Left cardiac atrium (tissue), 4 donors: ENCODE measurements at places on chromosomes 6 and 20. TPM values are rescaled to one million over a fixed set of nuclear protein-coding genes. Genes with fewer than 3 reads are reported as not detected.
A peak's percentile ranks its signal among the peaks of the same experiment; 100 is the strongest.

NRSN1 gene
- not detected for total RNA-seq

HCK gene
- 14.1 TPM for total RNA-seq

SYNDIG1 gene
- 16.7 TPM for total RNA-seq

SIRPD gene
- total RNA-seq, result not detected

DNAJC5 gene
- total RNA-seq, result 53.4 TPM

RNF182 gene
- total RNA-seq, result 0.21 TPM

TP53TG5 gene
- 0.68 TPM for total RNA-seq

DNA sequence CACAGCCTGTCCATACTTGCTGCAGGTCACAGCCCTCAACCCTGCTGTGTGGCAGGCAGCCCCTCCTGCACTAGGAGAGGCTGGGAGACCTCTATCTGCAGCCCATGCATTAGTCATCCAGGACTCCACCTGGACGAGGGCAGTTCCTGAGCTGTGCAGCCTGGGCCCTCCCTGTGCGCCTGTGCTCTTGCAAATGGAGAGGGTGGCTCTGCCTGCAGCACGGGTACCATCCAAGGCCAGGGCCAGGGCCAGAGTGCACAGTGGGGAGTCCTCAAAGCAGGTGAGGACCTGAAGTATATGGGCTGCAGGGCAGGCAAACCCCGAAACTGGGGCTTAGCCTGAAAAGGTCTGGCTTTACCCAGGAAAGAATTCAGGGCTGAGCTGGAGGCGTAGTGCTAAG, 89.8 kb upstream of the PHACTR3 start:
- no peak for DNase-seq

DNA sequence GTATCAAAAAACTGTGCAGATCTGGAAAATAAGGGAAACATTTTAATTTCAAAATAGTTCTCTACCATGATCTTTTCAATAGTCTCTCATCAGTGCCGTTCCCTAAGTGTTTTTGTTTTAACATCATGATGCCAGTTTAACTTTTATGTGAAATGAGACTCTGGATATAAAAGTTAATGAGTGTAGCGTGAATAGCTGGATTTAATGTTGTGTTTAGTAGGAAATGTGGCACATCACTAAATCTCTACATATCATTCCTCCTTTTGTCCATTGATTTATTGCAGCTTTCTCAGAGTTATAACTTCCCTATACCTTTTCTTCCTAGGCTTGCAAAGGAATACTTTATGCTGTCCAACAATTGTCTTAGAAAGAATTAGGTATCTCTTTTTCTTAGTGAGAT, 81.4 kb upstream of the SCGN start:
- no peak for DNase-seq

DNA sequence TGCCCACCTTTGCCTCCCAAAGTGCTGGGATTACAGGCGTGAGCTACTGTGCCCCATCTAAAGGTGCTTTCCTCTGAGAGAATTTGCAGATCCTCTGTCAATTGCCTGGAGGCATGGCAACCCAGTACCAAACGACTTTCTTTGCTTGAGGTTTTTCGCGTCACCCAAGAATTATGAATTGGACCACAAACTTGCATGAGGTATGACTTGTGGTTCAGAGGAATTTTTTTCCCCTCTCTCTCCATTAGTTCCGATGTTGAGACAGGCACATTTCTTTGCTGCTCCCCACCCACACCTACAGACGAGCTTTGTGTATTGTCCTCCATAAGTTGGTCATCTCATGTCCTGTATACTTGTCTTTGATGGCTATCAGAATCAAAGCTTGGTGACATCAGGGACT, 11.8 kb upstream of the SCAF8 start:
- no peak for DNase-seq

DNA sequence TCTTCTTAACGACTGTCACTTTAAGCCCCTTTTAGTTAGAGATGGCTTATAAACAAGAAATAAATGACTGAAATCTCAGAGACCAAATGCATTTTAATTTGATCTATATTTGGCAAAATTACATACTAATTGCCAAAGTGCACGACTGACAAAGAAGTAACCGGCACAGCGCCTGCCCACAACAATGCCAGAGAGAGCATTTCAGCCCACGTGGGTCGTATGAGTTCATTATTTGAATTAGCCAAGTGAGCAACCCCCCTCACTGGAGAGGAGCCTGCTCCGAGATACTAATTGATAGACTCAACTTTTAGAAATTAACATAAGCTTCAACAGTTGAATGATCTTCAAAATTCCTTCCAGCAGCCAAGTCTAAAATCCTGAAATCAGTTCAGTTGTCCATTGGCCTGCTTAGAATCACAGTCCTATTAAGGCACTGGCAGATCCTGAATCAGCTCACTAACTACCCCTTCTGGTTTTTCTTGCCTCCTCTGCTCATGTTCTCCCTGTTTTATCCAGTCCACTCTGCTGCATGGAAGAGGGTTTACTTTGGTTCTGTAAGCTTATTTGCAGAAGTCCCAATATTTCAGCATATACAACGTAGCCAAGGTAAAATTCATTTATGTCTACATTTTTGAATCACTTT, 519.1 kb upstream of the AGPAT4 start:
- no peak for DNase-seq

DNA sequence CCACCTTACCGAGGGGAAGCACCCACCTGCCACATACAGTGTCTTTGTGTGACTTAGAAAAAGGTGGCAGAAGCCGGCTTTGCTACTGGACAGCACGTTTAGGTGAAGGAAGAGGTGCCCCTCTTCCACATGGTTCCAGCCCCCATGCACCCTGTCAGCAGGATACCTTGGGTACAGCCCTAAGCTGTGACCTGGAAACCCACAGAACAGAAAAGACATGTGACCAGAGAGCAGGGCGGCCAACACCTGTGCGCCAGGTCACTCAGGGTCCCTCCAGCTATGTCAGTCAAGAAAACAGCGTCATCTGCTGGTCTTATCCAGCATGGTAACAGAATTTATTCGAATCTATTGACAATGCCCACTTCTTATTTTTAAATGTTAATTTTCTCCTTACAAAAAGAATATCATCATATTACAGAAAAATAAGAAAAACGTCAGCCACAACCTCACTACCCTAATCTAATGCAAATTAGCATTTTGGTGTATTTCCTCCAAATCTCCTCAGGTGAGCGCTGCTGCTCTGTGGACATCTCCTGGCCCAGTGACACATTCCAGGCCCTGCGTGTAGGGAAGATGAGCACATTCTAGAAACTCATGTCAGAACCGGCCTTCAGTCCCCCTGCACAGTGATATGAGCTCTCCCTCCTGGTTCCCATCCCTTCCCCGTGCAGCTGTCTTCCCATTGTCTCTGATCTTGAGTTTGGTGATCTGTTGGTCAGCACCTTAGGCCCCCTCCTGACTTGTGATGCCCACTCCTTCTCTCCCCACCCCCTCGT, 37.2 kb downstream of the GTF2H5 start:
- DNase-seq, result no peak

- no peak for DNase-seq
Measured at GRCh38 chr20:62459488-62459887, 16.3 kb downstream of the GATA5 start.

GRCh38 chr6:150346346-150346745, 22.5 kb upstream of the IYD start:
- DNase-seq, result no peak

- no peak for DNase-seq
Measured at GRCh38 chr6:84026721-84027164, 6.8 kb upstream of the MRAP2 start.

DNA sequence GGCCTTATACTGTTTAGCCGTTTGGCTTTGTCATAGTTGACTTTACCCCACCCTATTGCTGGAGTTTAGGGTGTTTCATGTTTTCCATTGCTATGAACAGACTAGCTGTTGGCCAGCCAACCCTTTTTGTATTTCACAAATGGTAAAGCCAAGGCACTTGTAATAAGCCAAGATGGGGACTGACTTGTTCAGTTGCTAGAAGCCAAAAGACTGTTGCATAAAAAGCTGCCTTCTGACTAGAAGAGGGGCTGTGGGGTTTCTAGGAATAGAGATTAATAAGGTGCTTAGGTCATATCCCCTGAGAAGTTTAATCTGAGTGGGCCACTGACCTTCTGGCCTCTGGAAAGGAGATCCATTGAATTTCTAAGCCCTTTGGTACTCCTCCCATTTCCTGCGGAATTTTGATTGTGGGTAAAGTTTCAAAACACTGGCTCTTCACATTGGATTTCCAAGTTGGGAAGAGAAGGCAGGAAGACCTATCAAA, 211.1 kb downstream of the PLCB4 start:
- no peak for DNase-seq

DNA sequence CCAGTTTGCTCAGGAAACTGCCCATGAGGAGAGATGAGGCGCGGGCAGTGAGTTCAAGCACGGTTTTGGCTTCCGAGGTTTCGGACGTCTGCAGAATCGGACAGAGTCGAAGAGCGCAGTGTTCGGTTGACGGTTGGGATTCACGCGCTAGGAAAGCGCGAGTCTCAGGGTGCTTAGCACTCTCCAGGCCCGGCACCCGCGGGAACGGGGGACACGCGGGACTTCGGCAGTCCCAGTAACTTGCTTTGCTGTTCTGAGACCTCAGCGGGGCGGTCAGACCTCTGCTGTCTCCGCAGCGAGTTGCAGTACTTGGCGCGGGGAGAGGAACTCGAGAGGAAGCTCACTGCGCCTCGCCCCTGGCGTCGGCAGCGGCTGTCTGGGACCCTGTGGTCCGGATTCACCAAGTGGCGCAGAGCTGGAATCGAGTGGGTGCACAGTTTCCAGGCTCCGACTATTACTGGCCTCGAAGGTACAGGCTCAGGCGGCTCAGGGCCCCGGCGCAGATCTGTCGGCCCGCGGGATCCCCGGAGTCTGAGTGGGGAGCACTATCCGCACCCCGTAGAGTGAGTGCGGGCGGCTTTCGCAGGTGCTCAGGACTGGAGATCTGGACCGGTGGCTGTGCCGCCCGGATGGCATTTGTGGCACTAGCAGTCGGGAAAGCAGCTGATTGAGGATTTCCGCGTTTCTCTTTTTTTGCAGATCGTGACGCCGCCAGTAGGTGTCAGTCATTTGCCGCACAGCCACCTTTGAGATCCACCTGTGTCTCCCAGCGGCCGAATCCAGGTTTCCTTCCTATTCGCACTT, at the start of gene POM121L2:
POM121L2 (minus strand) TSS at position 128 of the 804 bp plus-strand sequence; CDS start at position 25, 103 bp downstream.
- peak; percentile 44 for DNase-seq

DNA sequence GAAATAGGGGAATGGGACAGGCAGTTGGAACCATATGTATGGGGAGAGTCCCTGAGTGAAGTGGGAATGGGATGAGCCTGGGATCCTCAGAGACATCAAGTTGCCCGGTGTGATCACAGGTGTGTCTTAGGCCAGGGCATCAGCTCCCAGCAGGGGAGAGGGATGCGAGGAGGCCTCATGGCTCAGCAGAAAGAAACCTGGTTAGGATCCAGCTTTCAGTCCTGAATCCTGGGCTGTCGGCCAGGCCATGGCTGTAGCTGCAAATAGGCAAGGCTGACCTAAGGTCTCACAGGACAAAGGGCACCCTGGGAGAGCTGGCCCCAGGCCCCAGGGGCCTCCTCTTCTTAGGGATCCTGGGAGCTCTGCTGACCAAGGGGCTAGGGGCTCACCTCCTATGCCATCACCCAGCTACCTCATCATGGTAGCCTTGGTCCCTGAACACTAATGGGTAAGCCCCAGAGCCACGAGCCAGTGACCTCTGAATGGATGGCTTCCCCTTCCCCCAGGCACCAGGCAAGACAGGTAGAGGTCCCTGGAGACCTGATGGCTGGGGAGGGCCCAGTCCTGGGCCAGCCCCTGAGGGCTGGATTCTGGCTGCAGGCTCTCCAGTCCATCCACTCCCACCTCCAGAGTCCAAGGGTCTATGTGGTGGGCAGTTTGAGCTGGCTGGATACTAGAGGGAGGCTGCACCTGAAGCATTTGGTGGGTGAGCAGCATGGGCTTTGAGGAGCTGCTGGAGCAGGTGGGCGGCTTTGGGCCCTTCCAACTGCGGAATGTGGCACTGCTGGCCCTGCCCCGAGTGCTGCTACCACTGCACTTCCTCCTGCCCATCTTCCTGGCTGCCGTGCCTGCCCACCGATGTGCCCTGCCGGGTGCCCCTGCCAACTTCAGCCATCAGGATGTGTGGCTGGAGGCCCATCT, at the start of gene SLC22A7:
SLC22A7 (plus strand) TSS at position 617 of the 921 bp plus-strand sequence; CDS start at position 716, 99 bp downstream.
- peak; percentile 46 for DNase-seq

- no peak for DNase-seq
Measured at GRCh38 chr6:75926293-75927168, 145.9 kb downstream of the IMPG1 start.

DNA sequence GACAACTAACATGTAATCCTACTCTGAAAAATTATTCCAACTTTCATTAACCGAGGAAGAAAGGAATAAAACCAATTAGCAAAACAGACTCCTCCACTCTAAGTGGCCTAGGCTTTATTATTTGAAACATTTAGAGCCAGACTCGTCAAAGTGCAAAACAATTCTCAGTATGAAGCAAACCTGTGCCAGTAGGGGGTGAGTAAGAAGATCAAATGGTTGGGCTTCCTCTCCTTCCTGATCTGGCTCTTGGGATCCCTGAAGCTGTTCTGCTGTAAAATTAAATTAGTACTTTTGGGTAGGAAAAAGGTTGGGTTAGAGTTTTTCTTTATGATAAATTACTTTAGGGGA, 177.6 kb upstream of the MAN1A1 start:
- no peak for DNase-seq

GRCh38 chr6:144036064-144036834, 28.2 kb upstream of the PLAGL1 start:
- no peak for DNase-seq

- peak; percentile 89 for DNase-seq
Measured at GRCh38 chr6:158060455-158061360, 79.0 kb downstream of the SYNJ2 start.

GRCh38 chr6:91088515-91088914, 501.6 kb upstream of the MAP3K7 start:
- no peak for DNase-seq

DNA sequence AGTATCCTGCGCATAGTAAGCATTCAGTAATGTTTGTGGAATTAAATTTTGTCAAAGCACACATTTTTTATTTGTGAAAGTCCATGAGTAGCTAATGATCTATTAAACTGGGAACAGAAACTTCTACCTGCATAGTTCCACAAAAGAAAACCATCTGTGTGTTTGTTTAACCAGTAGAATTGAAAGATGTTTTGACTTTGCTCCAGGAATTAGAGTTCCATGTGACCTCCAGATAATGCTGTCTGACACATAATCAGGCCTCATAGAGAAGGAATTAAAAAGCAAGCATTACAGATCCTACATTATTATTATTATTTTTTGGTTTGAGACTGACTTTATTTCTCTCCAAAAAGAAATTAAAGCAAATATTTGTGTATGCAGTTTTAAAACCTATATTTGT, 126.5 kb downstream of the PACRG start:
- DNase-seq, result no peak

DNA sequence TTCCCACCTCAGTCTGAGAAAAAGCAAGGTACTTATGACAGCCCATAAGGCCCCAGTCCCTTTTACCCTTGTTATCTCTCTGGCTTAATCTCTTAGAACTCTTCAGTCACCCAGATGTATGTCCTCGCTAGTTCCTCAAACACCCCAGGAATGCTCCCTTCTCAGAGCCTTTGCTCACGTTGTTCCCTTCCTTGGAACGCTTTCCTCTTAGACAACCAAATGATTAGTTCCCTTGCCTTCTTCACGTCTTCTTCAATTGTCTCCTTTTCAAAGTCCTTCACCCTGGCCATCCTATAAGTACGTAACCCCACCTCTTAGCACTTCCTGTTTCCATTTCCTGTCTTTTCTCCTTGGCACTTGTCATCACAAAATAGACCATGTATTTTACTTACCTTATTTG, 1.1 kb upstream of the APOBEC2 start:
- no peak for DNase-seq

- DNase-seq, result no peak
Measured at GRCh38 chr6:126696921-126697693, 357.2 kb downstream of the CENPW start.

GRCh38 chr20:5734602-5735001, 15.6 kb upstream of the SHLD1 start:
- DNase-seq, result no peak
